ENCODE measurements at places on chromosomes 7 and 10.
A peak's percentile ranks its signal among the peaks of the same experiment; 100 is the strongest.

GRCh38 chr7:24720283-24720682 lies 37.0 kb downstream of the GSDME start:
- DNase-seq, result no peak

- DNase-seq, result no peak
Measured at GRCh38 chr10:123606955-123607354, 59.2 kb upstream of the GPR26 start.

GRCh38 chr7:1749864-1750466 lies 79.9 kb downstream of the ELFN1 start:
- no peak for DNase-seq

DNA sequence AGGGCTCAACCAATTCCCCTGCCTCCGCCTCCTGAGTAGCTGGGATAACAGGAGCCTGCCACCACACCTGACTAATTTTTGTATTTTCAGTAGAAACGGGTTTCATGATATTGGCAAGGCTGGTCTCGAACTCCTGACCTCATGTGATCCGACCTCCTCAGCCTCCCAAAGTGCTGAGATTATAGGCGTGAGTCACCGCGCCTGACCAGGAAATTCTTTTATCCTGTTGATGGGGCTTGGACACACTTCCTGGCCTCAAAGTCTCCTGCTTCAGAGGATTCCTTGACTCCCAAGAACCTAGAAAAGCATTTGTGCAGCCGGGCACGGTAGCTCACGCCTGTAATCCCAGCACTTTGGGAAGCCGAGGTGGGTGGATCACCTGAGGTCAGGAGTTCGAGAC lies 16.2 kb downstream of the ZNF425 start:
- no peak for DNase-seq

DNA sequence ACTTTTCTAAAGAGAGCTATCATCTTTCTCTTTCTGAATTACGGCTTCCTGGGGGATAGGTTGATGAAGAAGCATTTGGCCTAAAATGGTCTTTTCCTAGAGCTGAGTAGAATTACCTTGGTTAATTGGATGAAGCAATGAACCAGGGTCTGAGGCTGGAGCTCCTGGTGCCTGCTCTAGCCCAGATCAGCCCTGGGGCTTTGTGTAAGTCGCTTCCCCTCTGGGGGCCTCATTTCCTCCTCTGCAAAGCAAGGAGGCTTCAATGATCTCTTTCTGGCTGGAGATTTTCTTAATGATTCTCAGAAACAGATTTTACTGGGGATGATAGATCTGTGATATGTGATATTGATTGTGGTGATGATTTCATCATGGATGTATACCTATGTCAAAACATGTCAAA lies 3.5 kb upstream of the CPA2 start:
- DNase-seq, result no peak

- DNase-seq, result no peak
Measured at GRCh38 chr10:14384116-14384730, 53.5 kb upstream of the FRMD4A start.

- DNase-seq, result no peak
Measured at GRCh38 chr7:159023746-159024145, 120.9 kb downstream of the VIPR2 start.

GRCh38 chr7:32891043-32891799 lies at the start of gene KBTBD2:
Gene KBTBD2, minus strand, starts transcription at chr7:32891760. Its CDS starts 12,156 bp downstream, at chr7:32879604.
- DNase-seq, result peak; percentile 87

DNA sequence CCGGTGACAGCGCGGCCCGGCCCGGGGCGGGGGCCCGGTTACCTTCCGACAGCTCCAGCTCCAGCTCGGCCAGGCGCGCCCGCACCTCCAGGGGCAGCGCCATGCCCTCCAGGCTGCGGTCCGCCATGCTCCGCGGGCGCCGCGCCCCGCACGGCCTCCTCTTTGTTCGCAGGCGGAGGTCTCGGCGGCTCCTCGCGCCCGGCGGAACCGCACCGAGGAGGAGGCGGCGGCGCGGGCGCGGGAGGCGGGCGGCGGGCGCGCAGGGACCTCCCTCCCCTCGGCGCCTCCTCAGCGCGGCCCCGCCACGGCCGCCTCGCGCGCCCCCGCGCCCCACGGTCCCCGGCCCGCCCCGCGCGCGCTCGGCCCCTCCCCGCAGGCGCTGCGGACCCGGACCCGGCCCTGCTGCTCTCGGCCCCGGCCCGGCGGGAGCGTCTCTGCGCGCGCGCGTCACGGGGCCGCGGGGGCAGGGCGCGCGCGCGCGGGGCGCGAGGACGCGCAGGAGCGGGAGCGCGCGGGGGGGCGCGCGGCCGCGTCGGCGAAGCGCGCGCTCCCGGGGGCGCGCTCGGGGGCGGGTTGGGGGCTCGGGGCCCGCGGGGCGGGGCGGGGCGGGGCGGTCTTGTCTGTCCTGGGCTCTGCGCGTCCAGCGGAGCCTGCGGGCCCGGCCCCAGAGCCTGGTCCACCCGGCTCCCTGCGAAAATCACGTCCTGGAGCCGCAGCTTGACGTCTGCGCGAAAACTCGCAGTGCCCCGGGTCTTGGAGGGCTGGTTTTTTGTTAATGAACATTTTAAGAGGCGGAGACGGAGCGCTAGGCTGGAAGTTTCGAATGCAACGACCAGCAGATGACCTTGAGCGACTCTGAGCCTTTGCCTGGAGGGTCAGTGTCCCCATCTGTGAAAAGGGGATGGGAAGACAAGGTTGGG lies at the start of gene DIP2C:
Gene DIP2C, minus strand, starts transcription at position 217 of the 920 bp plus-strand sequence. Its CDS starts 90 bp downstream, at position 127.
- peak; percentile 99 for DNase-seq
